ENCODE measurements at places on chromosomes 1 and 21. TPM values are rescaled to one million over a fixed set of nuclear protein-coding genes. Genes with fewer than 3 reads are reported as not detected.

Gene TUFT1
- total RNA-seq = 19.7 TPM

GRCh38 chr1:194755241-194755994, 1569.0 kb upstream of the B3GALT2 start:
- DNase-seq = no peak

Gene NOL9
- 18.3 TPM for total RNA-seq

Gene OPTC
- not detected for total RNA-seq

DNA sequence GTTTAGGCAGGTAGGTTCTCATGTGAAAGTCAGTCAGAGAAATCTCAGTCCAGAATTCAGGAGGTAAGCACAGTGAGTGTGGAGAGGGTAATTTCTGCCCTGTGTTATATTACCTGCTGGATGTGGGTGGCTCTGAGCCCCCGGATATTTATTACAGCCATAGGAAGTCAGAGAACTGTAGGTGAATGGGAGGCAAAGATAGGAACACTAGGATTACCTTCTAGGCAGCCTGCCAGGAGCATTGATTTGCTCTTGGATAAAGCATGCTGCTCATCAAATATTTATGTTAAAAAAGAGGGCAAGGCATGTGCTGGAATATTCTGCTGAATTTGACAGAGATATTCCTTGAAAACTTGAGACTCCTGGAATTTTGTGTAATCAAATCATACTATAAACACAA, 8.5 kb downstream of the GNG12 start:
- peak; percentile 74 for DNase-seq

Gene CR1
- total RNA-seq = 0.76 TPM

All from left colon (tissue), 2 donors.